ENCODE measurements at places on chromosomes 16 and 17. TPM values are rescaled to one million over a fixed set of nuclear protein-coding genes. Genes with fewer than 3 reads are reported as not detected.
A peak's percentile ranks its signal among the peaks of the same experiment; 100 is the strongest.

The SLC47A2 gene
- not detected for polyA plus RNA-seq

The TBC1D28 gene
- not detected for polyA plus RNA-seq

- H3K4me1 ChIP-seq, result peaks cover 15% of the 10 kb centered on the region
- no peak overlapping the region for H3K4me3 ChIP-seq
- DNase-seq, result no peak
- H3K27ac ChIP-seq, result no peak overlapping the region
- H3K27me3 ChIP-seq, result no peaks in the 10 kb centered on the region
Measured at GRCh38 chr16:19802612-19803011, 82.0 kb downstream of the GPRC5B start.

DNA sequence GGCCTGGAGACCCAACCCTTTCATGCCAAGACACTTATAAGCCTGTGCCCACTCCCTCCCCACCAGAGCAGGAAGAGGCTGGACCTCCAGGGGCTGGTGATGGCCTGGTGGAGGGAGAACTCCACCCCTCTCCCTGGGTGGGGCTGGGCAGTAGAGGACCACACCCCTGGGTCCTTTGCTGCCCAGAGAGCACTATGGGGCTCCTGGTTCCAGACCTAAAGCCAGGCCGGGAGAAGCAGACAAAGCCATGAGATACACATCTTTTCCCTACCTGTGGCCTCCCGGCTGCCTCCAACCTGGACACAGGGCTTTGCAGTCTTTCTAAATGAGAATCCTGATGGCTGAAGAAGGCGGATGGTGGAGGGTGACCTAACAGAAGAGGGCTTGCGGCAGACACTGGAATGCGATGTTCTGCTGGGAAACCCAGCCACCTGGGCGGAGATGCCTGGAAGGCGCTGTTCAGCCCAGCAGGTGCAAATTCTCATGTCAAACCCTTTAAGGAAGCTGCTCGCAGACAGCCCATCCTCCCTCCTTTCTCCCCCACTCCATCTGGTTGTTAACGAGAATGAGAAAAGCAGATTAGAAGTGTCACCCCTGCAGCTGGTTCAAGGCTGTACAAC, 43.9 kb upstream of the KIFC3 start:
- H3K36me3 ChIP-seq, result no peaks in the 10 kb centered on the region
- no peak overlapping the region for H3K27ac ChIP-seq
- H3K4me3 ChIP-seq, result no peak overlapping the region
- H3K27me3 ChIP-seq, result no peaks in the 10 kb centered on the region

The SPATA22 gene
- not detected for polyA plus RNA-seq

GRCh38 chr16:87675111-87675719, 72.9 kb downstream of the JPH3 start:
- H3K27me3 ChIP-seq, result no peaks in the 10 kb centered on the region
- H3K27ac ChIP-seq, result no peak overlapping the region
- no peaks in the 10 kb centered on the region for H3K36me3 ChIP-seq
- H3K4me1 ChIP-seq, result peaks cover 7% of the 10 kb centered on the region
- no peak overlapping the region for H3K4me3 ChIP-seq

The ZNF597 gene
- 0.80 TPM for polyA plus RNA-seq

DNA sequence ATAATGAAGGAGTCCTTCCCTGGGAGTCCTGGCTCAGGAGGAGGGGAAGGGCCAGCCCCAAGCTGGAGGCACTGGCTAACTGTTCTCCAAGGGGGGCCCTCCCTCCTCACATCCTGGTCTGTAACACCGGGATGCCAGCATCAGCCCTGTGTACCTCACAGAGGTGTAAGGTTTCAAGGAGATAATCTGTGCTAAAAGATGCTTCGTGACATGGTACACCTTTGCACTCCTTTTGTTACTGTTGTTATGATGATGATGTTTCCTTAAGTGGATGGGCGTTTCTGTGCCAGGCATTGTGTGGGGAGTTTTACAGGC, 236.7 kb upstream of the TNRC6C start:
- no peak for DNase-seq
- no peaks in the 10 kb centered on the region for H3K4me1 ChIP-seq
- no peaks in the 10 kb centered on the region for H3K36me3 ChIP-seq
- H3K27me3 ChIP-seq, result no peaks in the 10 kb centered on the region
- H3K4me3 ChIP-seq, result no peak overlapping the region

The LGALS9B gene
- polyA plus RNA-seq, result not detected

The CDRT15 gene
- not detected for polyA plus RNA-seq

DNA sequence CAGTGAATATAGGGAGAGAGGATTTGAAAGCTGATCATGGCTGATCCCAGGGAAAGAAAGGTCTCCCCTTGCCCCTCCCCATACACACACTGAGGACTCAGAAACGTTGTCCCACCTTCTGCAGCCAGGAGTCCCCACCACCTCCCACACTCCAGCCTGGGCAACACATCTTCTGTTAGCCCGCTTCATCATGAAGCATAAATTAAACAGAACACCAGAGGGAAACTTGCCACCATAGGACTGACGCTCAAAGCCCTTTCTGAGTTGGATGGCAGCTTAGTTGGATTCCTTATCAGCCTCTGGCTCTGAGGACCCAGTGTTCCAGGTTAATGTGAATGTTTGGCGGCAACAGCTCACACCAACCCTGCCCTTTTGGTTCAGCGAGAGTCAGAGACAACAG, 33.9 kb downstream of the ARHGAP27 start:
- no peak overlapping the region for H3K27ac ChIP-seq
- no peak overlapping the region for H3K4me3 ChIP-seq
- no peak for DNase-seq
- peaks cover 97% of the 10 kb centered on the region for H3K36me3 ChIP-seq
- H3K4me1 ChIP-seq, result no peaks in the 10 kb centered on the region

The SDR42E2 gene
- polyA plus RNA-seq, result 0.23 TPM

DNA sequence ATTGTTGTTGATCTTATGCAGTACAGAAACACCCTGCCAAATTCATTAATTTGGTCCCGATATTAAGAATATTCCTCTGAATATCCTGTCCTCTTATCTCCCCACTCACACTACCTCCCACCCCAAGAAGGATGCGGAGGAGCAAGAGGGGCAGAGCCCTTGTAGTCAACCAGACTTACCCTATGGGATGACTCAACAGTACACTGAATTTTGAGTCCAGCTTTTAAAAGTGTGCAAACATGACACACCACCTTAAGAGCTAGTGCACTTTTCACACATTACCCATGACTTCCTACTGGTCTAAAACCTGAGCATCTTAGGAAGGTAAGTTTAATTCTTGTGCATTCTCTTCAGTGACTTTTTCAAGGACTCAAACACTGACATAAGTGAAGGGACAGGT, 9.5 kb downstream of the USP22 start:
- H3K4me3 ChIP-seq, result no peak overlapping the region
- no peak for DNase-seq
- peak overlapping the region; percentile 27 for H3K27ac ChIP-seq

The HP gene
- polyA plus RNA-seq, result 5.7 TPM

The ST6GALNAC2 gene
- polyA plus RNA-seq, result 11.8 TPM

DNA sequence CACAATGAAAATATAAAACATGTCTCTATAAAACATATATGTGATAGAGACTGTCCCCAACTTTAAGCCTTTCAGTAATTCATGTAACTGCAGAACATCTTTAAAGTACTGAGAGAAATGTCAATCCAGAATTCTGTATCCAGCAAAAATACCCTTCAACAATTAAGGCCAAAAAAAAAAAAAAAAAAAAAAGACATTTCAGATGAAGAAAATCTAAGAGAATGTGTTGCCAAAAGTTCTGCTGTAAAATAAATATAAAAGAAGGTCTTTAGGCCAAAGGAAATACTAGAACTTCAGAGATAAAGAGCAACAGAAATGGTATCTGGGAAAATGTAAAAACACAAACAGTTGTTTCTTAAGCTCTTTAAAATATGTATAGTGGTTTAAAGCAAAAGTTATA, 17.3 kb downstream of the BPTF start:
- H3K27me3 ChIP-seq, result no peaks in the 10 kb centered on the region
- no peaks in the 10 kb centered on the region for H3K4me1 ChIP-seq
- H3K27ac ChIP-seq, result no peak overlapping the region
- no peak for DNase-seq
- no peaks in the 10 kb centered on the region for H3K36me3 ChIP-seq

DNA sequence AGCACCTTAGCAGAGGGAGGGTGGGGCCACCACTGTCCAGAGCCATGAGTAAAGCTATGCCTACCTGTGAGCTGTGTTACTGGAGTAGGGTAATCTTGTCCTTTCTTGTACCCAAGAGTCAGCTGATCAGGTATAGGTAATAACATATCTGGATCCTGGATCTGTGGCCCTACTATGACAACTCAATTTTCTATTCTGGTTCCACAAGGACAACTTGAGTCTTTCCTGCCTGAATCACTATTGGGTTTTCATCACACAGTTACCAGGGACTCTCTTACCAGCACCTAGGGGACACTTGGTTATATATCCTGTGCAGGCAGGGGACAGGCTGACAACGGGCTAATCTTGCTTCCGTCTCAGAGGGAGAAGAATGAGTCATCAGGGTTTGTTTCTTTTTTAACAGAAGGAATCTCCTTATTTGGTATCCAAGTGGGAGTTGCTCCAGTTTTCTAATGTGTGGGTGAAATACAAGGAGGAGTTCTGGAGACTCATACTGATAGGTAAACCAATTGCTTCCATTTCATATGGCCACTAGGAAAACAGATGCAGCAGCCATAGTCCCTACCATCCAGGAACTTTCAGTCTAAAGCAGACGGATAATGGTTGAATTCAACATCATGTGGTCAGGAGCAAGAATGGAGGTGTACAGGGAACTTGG, 6.8 kb downstream of the ZNF267 start:
- peak; percentile 84 for DNase-seq
- H3K4me3 ChIP-seq, result no peak overlapping the region
- peaks cover 37% of the 10 kb centered on the region for H3K36me3 ChIP-seq

GRCh38 chr17:73718362-73718761, 74.1 kb upstream of the SDK2 start:
- peaks cover 7% of the 10 kb centered on the region for H3K4me1 ChIP-seq
- H3K36me3 ChIP-seq, result no peaks in the 10 kb centered on the region
- no peak for DNase-seq
- H3K4me3 ChIP-seq, result no peak overlapping the region
- H3K27ac ChIP-seq, result no peak overlapping the region

The C17orf107 gene
- polyA plus RNA-seq, result 5.1 TPM

The ABI3 gene
- polyA plus RNA-seq, result 90.6 TPM

DNA sequence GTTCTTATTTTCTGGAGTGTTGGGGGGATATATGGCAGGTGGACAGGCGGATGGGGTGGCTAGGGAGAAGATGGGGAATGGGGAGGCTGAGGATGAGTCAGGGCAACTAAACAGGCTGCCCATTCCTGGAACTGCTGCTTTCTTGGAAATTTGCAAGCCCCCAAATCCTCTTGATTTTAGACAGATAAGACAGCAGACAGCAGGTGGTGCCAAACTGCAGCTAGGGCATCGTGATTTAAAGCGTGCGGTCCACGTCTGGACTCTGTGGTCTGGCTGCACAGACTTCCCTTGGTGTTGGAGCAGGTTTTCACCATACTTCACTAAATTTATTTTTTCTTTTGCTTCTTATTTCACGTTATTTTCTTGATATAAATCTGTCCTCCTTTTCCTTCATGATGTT, 10.9 kb upstream of the KRT24 start:
- H3K27me3 ChIP-seq, result no peaks in the 10 kb centered on the region
- H3K4me3 ChIP-seq, result no peak overlapping the region
- no peaks in the 10 kb centered on the region for H3K4me1 ChIP-seq
- no peak for DNase-seq
- H3K27ac ChIP-seq, result no peak overlapping the region
- no peaks in the 10 kb centered on the region for H3K36me3 ChIP-seq

DNA sequence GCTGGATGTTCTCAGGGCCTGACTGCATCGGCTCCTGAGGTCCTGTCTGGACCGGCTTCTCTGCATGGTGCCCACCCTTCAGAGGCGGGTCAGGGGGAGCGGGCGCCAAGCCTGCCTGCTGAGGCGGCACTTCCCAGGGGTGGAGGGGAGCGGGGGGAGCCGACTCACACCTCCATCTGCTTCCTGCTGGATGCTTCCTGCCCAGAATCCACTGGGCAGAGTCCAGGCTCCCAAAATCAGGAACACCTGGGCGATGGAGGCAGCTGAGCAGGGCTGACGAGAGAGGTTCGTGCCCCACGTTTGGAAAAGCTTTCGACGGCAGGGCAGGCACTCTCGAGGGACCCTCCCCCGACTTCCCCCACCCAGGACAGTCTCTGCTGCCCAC, 42.2 kb downstream of the TIMM22 start:
- peaks cover 24% of the 10 kb centered on the region for H3K4me1 ChIP-seq
- H3K27ac ChIP-seq, result peak overlapping the region; percentile 80
- peaks cover 42% of the 10 kb centered on the region for H3K36me3 ChIP-seq

The GAS7 gene
- 66.6 TPM for polyA plus RNA-seq

The FBXL16 gene
- 0.28 TPM for polyA plus RNA-seq

The CCDC144A gene
- polyA plus RNA-seq, result 0.23 TPM

- DNase-seq, result peak; percentile 16
- H3K4me3 ChIP-seq, result peak overlapping the region; percentile 68
- H3K36me3 ChIP-seq, result no peaks in the 10 kb centered on the region
- no peaks in the 10 kb centered on the region for H3K27me3 ChIP-seq
- H3K27ac ChIP-seq, result peak overlapping the region; percentile 86
Measured at GRCh38 chr16:79328402-79329165, 272.0 kb downstream of the MAF start.

The KLHL10 gene
- polyA plus RNA-seq, result not detected

The NLGN2 gene
- polyA plus RNA-seq, result not detected

GRCh38 chr16:3745751-3746355, 28.5 kb upstream of the TRAP1 start:
- no peak overlapping the region for H3K4me3 ChIP-seq
- DNase-seq, result no peak
- H3K27ac ChIP-seq, result no peak overlapping the region
- peaks cover 89% of the 10 kb centered on the region for H3K36me3 ChIP-seq
- H3K27me3 ChIP-seq, result no peaks in the 10 kb centered on the region

DNA sequence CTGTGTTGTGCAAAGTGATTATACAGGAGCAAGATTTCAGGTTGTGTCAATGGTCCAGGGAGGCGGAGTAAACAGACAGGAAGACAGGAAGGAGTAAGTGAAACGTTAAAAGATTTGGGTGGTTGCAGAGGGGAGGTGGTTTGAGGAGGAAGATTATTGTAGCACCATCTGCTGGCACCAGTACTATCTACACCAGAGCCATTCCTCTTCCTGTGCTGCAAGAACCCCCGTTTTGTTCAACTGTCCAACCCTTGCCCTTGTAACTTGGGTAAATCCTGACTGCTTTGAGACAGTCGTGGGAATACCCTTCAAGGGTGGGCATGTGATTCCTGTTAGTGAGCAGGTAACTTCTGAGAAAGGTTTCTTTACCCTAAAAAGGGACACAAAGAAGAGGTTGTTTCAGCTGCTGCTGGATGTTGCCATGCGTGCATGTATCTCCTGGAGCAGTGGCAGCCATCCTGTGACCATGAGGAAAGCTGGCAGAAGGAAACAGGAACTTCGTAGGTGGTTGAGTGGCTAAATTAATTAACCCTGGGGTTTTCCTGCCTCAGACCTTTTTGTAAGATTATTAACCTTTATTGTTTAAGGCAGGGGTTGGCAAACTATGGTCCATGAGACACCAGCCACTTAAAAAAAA, 124.1 kb downstream of the PRKCA start:
- peak overlapping the region; percentile 21 for H3K4me3 ChIP-seq
- no peaks in the 10 kb centered on the region for H3K36me3 ChIP-seq
- no peak for DNase-seq

GRCh38 chr17:67557052-67557845, 160.5 kb upstream of the NOL11 start:
- no peak for DNase-seq
- no peak overlapping the region for H3K27ac ChIP-seq
- H3K4me1 ChIP-seq, result no peaks in the 10 kb centered on the region
- no peak overlapping the region for H3K4me3 ChIP-seq
- H3K36me3 ChIP-seq, result no peaks in the 10 kb centered on the region
- no peaks in the 10 kb centered on the region for H3K27me3 ChIP-seq

Measured in CD14-positive monocyte (primary cell).